ENCODE measurements at places on chromosomes 11 and 22.
A peak's percentile ranks its signal among the peaks of the same experiment; 100 is the strongest.

DNA sequence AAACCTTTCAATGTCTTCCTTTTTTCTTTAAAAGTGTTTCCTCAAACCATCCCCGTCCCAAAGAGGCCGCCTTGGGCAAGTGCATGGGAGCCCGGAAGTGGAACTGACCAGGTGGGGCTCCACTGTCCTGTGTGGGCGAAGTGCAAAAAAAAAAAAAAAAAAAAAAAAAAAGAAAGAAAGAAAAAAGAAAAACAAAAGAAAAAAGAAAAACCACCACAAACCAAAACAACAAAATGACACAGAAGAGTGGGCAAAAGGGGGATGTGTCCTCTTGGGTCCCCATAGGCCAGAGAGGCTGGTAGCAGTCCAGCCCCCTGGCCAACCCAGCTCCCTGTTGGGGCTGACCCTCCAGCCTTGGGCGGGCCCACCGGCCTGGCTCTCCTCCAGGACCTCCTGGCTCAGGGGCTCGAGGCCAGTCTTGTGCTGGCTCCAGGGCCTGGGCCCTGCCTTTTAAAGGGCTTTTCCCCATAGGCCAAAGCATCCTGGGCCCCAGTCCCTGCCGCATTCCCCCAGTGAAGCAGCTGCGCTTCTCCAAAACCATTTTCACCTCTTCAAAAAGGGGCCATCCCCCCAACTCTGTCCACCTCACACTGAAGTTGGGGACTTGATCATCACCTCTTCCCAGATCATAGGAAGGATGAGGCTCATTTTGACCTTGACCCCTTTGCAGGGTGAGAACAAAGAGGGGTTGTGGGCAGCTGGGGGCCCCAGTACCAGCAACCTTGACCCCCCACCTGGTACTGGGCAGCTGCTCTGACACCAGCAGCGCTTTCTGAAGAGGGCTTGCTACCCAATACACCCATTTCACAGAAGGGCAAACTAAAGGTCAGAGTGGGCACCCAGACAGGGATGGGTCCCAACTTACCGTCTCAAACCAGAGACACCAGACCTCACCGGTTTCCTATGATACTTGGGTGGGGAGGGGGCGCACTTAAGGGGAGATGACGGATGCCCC lies 9.4 kb downstream of the CBX6 start:
- no peak for DNase-seq

GRCh38 chr11:45671246-45672171 lies 6.1 kb upstream of the CHST1 start:
- DNase-seq, result no peak

- DNase-seq, result no peak
These were observed 57.9 kb downstream of the RAB38 start for GRCh38 chr11:88117281-88117858.

DNA sequence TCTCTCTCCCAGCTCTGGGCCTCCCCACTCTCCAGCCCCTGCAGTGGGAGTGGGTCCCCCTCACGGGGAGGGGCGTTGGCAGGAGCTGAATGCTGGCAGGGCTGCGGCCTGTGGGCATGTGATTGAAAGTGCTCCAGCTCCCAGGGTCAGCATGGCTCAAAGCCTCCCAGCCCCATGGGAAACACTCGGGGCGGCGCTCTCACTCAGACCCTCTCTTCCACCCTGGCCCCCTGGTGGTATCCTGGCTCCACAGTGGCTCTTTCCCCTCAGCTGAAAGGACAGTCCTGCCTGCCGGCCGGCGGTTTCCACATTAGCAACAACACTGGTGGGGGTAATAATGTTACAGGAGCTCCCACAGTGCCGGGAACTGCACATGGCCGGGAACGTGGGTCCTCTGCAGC lies 35.5 kb downstream of the POLR3H start:
- no peak for DNase-seq

DNA sequence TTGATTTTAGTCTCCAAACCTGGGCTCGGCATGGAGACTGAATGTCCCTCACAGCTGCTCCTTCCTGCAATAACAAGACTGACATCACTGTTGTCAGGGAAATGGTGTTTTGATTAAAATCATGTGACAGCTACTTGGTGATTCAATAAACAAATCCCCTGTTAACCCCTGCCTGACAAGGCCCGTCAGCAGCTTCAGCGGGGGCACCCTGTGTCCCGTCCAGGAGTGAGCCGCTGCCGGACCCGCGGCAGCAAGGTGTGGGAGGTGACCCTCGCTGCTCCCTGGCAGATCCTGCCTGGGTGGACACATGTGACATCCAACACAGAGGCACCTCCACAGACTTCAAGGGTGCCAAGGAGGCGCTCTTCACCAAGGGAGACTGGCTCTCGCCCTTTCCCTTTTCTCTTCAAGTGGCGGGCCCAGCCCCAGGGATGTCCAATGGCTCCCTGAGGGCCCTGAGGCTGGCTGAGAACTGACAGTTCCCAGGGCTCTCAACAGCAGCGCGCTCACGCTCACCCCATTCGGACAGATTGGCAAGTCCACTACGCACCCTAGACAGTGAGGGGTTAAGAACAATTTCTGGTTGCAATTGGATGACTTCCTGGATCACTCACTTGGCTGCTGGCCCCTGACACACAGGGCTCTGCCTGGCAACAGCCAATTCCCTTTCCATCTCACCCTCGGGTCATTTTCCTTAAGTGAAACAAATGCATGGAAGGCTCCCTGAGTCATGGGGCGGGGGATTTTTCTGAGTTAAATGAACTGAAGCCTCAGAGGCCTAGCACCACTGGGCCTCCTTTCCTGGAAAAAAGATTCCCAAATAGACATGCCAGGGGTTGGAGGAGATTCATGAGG lies 30.7 kb downstream of the PPP2R1B start:
- DNase-seq, result peak; percentile 57

DNA sequence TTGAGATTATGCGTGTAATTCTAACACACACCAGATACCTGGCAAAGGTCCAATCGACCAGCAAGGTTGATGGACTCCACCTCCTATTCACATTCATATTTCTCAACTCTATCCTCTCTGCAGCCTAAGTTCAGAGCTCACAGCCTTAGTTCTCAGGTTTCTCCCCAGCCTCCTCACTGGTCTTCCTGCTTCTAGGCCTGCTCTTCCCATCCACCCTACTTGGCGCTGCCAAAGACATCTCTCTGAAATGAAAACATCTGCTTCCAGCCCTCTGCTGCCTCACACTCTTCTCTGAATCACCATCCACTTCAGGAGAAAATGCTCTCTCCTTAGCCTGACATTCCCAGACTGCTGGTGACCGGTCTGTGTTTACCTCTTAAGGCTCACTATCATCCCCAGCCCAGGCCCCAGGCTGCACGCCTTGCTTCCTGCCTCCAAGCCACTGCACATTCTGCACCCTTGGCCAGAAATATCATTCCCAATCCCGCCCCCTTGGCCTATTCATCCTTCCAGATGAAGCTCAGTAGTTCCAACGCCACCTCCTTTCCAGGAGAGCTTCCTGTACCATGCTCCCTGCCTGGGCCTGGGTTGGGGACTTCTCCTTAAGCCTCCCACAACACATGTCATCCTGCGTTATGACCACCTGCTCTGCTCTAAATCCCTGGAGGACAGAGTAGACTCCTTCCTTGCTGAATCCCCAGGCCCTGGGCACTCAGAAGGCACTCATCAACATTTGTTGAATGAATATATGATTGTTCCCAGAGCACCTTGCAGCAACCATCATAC lies 3.5 kb downstream of the ARRB1 start:
- peak; percentile 52 for DNase-seq

DNA sequence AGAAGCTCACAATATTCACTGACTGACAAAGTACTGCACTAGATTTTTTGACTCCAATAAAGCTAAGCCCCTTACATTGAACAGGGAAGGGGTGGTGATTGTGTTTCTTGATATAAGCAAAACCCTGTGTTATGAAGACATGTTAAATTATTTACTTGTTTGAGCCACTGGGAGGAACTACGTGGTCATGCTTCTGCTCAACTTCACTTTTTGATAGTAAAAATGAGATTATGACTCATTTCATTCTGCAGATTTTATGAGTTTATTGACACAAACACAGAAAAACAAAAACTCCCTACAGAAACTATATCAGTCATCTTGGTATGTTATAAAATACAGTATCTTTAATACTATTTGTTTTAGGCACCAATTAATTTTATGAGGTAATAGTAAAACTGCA lies 124.7 kb downstream of the CADM1 start:
- DNase-seq, result no peak

DNA sequence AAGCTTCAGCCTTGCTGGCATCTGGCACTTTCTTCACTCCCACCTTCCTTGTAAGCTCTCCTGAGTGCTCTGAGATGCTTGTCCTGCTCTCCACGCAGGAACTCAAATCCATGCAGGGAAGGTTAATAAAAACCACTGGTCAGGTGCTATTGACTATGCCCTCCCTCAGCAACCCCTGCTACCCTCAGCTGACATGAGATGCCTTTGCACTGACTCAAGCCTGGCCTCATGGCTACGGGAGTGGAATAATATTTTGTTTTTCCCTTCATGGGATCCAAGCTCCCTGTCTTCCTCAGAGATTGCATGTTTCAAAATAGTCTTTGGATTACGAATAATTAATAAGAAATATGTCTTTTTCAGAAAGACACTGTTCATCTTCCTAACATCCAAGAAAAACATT lies 31.7 kb upstream of the ABCC8 start:
- DNase-seq, result no peak

DNA sequence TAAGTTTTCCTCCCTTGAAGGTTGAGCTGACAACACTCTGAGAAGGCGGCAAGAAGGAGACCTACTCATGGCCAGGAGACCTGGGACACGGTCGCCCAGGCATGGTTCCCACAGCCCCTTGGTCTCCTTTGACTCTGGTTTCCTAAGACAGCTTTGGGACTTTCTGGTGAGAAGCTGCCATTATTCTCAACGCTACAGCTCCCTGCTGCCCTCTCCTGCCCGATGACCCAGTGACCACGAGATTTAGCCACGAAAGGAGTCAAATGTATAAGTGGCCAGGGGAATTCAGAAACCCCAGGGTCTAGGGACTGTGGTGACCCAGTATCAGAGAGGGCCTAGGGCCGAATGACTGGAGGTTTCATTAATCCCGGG lies 699 bp upstream of the SDF2L1 start:
- peak; percentile 68 for DNase-seq

DNA sequence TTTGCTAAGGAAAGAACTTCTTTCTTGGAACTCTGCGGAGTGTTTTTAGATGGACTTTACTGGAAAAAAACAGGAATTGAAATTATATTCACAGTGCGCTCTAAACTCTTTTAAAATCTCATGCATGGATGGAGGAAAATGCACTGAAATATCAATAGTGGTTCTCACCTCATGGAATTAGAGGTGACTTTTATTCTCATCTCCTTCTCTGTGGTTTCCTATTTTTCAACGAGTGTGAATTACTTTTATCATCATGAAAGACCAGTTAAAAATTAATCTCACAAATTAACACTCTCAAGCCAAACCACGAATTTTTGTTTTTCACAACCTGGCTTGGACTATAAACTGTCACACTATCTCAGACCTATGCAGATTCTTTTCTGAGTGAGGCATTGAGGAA lies 16.6 kb downstream of the BMAL1 start:
- DNase-seq, result no peak

- no peak for DNase-seq
These were observed 22.7 kb upstream of the PICALM start for GRCh38 chr11:86091566-86091965.

- DNase-seq, result no peak
These were observed 3.1 kb downstream of the GAB2 start for GRCh38 chr11:78414321-78415051.
